Inflammatory macrophage (primary cell): ENCODE measurements at places on chromosomes 2 and 18.

DNA sequence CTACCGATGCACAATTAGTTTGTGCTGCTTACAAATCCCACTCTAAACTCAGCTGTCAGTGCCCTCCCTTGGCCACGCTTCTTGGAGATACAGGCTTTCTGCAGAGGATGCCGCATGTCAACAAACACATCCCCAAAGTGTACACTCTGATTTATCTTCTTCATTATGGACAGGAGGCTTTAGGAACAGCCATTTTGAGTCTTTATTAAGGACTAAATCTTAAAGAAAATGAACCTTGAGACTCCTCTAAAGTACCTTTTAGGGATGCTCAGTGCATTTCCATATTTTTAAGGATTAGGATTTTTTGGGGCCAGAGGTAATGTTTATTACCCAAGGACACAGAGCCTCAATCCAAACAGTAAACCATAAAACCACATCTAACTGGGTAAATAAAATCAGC lies 6.0 kb downstream of the EDAR start:
- DNase-seq = no peak

DNA sequence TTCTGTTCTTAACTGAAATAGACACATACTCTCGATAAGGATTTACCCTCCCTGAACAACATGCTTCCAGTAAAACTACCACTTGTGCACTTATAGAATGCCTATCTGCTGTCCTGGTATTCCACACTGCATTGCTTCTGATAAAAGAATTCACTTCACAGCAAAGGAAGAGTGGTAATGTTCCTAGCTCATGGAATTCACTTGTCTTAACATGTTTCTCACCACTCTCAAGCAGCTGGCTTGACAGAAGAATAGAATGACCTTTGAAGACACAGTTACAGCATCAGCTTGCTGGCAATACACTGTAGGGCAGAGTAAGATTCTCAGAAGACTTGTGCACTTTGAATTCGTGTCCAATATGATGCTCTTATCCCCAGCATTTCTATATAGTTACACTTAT lies 524.1 kb upstream of the CNTNAP5 start:
- DNase-seq = no peak

GRCh38 chr2:28689771-28690170 lies 61.9 kb upstream of the PPP1CB start:
- no peak for DNase-seq

DNA sequence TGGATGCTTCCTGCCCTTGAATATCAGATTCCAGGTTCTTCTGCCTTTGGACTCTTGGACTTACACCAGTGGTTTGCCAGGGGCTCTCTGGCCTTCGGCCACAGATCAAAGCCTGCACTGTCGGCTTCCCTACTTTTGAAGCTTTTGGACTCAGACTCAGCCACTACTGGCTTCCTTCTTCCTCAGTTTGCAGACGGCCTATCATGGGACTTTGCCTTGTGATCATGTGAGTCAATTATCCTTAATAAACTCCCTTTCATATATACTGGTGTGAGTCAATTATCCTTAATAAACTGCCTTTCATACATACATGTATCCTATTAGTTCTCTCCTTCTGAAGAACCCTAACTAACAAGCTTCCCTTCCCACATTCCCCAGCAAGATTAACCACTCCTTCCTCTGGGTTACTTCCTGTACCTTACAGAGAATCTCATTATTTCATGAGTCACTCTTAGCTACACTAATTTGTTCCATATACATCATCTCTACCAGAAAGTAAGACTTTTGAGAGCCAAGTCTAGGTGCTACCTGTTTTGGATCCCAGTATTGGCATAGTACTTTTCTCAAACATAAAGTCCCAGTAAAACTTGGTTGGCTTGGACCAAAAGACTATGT lies 31.3 kb upstream of the LRATD1 start:
- DNase-seq = no peak

DNA sequence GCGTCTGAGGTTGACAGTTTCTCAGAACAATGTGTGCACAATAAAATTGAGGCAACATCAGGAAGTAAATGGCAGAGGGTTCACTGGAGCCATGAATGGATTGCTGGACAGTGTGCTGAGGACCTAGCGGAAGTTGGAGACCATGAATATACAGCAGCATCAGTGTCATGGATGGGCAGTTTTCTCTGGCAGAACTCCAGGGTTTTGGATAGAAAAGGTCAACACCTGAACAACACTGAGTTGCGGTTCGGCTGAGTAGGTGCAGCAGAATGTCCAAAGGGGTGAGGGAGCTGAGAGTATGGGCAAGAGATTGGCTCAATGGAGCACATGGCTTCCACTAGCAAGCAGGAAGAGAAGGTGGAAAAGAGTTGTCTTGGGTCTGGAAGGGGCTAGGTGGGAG lies 73.7 kb downstream of the DNER start:
- no peak for DNase-seq

- peak; percentile 73 for DNase-seq
Observed at GRCh38 chr2:27123302-27124150, at the start of gene ABHD1. TSS of gene ABHD1 (plus strand) at chr2:27123815. CDS start at chr2:27123949, 134 bp downstream.
